Muscle of back (tissue), 13 donors: ENCODE measurements at places on chromosomes 5 and 9. TPM values are rescaled to one million over a fixed set of nuclear protein-coding genes. Genes with fewer than 3 reads are reported as not detected.

The ITGA2 gene
- polyA plus RNA-seq = 17.5 TPM

The RNF183 gene
- 0.12 TPM for polyA plus RNA-seq

GRCh38 chr5:21774801-21775200 is 1078.3 kb downstream of the CDH12 start:
- DNase-seq = no peak

GRCh38 chr9:113558632-113559502 is 95.3 kb downstream of the RGS3 start:
- no peak for DNase-seq

GRCh38 chr9:132670457-132671391 is at the start of gene GTF3C4:
GTF3C4 (plus strand) TSS chr9:132670464; CDS start chr9:132670599, 135 bp downstream.
- no peak for DNase-seq

- DNase-seq = no peak
Measured at GRCh38 chr5:170311511-170312300, 14.1 kb upstream of the LCP2 start.
